ENCODE measurements at places on chromosomes 6 and 20.

DNA sequence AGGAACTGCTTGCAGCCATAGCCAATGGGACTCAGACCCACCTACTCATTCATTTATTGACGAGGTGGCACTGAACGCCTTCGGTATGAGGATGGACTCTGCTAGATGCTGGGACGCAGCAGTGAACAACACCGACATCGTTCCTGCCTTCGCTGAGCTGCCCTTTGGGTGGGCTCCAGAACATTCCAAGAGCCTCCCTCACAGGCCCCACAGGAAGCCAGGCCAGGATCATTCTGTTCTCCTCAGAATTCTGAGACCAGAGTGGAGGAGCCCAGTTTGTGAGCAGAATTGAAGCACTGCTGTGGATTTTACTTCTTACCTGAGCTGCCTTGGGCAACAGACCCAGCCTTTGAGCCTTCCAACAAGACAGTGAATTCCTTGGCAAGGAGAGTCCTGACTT, 82.1 kb downstream of the KCNB1 start:
- DNase-seq, result no peak

DNA sequence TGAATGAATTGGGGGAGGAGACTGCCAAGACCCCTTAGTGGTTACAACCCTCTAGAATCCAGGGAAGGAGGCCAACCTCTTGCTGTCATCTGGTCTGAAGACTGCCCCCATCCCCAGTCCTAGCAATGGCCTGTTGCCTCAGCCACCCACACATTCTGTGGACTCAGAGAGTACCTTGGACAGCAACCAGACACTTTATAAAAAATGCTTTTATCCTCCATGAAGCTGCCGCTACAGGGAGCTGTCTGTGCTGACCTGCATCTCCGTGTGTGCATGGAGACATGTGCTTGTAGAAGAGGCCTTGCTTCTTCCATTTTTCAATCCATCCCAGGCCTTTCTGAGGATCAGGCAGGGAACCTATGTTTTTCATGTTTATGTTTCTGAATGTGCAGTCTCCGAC, 15.2 kb downstream of the CDH22 start:
- no peak for DNase-seq

GRCh38 chr6:68876792-68877493, 241.9 kb downstream of the ADGRB3 start:
- DNase-seq, result no peak

- no peak for DNase-seq
Measured at GRCh38 chr20:58277578-58278472, 31.7 kb upstream of the RAB22A start.

- no peak for DNase-seq
Measured at GRCh38 chr6:167762259-167762962, 64.3 kb upstream of the AFDN start.

DNA sequence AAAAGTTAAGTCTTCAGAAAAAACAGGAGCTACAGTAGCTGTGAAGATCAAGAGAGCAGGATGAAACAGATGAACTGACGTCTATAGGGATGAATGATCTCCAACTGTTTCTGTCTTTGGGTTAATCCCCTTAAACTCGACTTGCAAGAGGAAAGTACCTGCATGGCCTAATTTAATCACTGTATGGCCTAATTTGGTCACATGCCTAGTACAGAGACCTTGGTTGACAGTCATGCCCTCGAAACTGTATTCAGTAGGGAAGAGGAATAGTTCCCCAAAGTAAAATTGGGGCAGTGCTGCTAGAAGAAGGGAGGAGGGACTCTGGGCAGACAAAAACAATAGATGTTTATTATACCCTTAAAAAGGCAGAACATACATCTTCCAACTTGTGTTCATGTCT, 10.0 kb upstream of the SMAP1 start:
- DNase-seq, result no peak

GRCh38 chr6:163248051-163248450, 166.5 kb upstream of the QKI start:
- DNase-seq, result no peak

DNA sequence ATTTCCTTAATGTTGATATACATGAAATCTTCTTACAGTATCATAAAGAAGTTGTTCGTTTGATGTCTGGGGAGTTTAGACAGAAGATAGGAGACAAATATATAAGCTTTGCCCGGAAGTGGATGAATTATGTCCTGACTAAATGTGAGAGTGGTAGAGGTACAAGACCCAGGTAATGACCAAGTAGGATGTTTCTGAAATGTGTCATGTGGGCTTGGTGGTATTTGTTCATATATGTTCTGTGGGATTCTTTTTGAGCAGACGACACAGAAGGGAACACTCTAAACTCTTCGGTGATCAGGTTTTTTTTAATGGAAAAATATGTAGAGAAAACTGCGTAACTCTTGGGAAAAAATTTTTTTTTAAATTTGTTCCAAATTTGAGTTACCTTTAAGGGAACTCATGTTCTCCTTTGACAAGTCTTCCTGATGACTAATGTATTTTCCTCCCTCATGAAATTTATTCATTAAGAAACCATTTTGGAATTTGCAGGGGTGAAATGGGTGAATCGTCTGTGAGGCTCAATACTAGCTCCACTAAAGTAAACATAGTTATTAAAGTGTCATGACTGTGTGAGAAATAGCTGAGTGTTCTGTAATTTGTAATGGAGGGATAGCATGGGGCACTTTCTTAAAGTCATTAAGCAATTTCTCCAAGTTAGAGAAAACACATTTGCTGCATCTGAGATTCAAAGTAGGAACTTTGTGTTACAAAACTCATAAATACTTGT, 100.6 kb downstream of the MAP3K4 start:
- no peak for DNase-seq

DNA sequence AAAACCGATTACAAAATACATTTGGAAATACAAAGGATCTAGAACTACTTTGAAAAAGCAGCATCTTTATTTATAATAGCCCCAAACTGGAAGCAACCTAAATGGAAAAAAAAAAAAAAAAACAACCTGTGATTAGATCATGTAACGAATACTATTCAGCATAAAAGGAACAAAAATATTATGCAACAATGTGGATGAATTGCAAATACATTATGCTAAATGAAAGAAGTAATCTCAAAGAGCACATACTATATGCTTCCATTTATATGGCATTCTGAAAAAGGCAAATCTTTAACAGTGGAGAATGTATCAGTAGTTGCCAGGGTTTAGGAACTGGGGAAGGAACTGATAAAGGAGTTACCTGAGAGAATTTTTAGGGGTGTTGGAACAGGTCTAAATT, 28.9 kb downstream of the IRAK1BP1 start:
- no peak for DNase-seq

GRCh38 chr6:44943541-44943940, 384.6 kb upstream of the RUNX2 start:
- no peak for DNase-seq

- no peak for DNase-seq
Measured at GRCh38 chr20:40510622-40511021, 178.4 kb downstream of the MAFB start.

DNA sequence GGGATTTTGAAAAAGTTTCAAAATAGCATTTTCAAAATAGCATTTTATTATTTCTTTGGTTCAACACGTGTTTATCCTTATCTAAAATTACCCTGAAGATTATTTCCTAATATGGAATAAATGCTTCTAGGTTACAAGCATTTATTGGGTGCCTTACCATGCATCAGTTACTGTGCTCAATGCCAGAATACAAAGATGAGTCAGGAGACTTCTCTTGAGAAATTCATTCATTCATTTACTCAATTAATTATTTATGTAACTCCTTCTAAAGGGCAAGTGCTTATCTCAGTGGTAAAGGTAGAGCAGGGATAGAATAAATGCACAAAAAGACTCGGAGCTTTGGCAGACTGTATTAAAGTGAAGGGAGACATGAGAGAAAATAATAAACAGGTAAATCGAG, 150.1 kb upstream of the PDE7B start:
- no peak for DNase-seq

DNA sequence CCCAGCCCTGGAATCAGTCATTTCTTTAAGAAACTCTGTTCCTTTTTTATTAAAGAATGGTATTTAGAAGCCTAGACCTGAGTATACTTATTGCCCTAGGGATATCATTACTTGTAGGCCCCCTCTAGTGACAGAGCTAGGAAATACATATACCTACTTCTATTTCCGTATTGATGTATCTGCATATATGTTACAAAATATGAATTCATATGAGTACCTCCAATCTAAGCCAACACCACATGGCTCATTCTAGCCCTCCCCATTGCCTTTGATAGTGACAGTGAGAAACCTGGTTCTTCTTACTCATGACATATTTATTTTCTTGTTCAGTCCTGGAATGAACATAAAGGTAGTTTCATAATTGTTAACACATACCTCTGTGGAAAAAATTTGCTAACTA, 137.2 kb downstream of the FARS2 start:
- DNase-seq, result no peak

DNA sequence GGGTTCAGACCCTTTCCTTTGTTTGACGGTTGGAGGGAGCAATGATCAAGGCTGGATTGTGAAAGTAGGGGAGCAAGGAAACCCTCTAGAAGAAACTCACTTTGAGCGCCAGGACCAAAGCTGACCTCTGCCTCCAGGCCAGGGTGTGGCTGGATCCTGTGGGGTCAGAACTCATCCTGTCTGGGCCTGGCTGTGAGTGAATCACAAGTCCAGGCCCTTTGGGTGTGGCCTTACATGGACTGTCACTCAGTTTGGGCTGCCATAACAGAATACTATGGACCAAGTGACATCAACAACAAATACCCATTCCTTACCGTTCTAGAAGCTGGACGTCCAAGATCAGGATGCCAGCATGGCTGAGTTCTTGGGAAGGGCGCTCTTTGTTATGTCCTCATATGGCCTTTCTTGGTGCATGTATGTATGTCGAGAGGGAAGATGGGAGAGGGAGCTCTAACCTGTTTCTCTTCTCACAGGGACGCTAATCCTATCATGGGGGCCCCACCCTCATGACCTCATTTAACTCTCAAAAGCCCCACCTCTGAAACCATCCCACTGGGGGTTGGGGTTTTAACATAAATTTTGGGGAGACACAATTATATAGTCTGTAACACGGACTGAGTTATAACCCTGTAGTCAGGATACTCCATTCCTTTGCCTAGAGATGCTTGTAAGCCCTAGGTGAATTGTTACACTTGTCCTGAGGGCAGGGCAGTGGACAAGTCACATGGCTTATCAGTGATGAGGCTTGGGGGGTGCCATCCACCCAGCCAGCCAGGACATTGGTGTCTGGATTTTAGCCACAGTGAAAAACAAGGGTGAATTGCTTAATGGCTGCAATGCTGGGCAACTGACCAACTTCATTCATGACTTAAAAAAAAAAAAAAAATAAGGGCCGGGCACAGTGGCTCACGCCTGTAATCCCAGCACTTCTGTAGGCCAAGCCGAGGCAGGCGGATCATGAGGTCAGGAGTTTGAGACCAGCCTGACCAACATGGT, 80.0 kb downstream of the TRMT11 start:
- no peak for DNase-seq

DNA sequence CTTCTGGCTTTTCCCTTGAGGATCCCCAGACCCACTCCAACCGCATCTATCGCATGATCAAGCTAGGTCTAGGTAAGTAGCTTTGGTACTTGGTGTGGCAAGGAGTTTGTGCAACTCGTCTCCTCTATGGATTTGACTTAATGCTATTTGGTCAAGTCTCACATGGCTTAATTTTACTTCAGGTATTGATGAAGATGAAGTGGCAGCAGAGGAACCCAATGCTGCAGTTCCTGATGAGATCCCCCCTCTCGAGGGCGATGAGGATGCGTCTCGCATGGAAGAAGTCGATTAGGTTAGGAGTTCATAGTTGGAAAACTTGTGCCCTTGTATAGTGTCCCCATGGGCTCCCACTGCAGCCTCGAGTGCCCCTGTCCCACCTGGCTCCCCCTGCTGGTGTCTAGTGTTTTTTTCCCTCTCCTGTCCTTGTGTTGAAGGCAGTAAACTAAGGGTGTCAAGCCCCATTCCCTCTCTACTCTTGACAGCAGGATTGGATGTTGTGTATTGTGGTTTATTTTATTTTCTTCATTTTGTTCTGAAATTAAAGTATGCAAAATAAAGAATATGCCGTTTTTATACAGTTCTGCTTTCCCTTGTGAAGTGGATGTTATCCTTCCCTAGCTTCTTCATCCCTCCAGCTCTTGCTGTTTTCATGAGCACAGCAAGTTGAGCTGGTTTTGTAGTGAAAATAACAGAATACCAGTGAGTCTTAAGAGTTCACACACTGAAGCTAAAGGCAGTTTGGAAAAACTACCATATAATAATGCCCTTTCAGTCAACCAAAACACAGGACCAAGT, 3.8 kb downstream of the SLC35B2 start:
- DNase-seq, result no peak

DNA sequence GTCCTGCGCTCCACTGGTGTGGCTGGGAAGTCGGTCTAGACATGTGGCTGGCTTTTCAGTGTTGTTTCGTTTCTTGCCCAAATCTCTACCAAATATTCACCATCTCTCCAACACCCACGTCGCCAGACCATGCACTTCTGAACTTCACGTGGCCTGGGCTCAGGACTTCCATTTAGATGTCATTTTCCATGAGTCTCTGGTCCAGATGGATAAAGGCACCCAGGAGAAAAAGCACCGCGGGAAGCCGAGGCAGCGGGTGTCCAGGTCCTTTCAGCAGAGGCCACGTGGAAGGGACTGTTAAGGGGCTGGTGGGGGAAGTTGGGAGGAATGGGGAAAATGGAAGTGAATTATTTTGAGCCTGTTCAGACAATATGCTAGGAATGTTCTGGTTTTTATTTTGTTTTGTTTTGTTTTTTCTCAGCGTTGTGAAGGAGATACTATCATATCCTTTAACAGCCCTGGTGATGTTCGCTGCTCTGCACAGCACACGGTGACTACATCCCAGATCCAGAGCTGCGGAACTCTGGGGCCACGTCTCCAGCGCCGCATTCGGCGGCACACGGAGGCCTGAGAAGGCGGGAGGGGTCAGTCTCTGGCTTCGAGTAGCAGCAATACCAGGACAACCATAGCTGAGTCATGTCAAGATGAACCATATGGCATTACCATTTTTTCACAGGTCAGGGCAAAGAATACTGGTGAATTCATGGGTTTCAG, 230.3 kb downstream of the THBS2 start:
- DNase-seq, result no peak

DNA sequence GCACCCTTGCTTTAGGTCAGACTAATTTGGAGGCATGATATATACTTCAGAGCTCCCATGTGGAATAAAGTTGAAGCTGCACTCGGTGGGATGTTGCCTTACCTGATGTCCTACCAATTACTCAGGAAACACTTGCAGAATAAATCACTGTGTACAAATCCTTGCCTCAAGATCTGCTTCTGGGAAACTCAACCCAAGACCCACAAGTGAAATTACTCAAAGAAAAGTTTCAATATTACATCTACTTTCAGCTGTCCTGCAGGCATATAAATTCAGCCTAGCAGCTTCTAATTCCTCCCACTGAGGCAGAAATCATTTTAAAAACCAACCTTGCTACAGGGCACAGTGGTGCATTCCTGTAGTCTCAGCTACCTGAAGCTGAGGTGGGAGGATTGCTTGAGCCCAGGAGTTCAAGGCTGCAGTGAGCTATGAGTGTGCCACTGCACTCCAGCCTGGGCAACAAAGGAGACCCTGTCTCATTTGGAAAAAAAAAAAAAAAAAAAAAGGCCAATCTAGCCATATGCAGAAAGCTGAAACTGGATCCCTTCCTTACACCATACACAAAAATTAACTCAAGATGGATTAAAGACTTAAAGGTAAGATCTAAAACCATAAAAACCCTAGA, 20.7 kb upstream of the DCDC2 start:
- DNase-seq, result no peak
